ENCODE measurements at places on chromosomes 1 and 21.
A peak's percentile ranks its signal among the peaks of the same experiment; 100 is the strongest.

DNA sequence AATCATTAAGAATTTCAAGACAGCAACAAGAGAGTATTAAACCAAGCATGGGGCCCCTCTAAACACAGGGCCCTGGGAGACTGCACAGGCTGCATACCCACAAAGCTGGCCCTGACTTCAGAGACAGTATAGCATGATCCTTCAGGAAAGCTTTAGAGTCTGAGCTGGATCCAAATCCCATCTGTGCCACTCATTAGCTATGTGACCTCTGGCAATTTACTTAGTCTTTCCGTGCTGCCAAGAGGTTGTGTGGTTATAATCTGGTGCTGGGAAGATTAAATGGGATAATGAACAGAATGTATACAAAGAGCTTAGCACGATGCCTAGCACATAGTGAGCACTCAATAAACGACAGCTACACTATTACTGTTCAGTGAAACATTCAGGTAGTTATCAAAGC lies 4.0 kb downstream of the PHC2 start:
- no peak for DNase-seq

- DNase-seq = no peak
These were observed 119.4 kb upstream of the RRP15 start for GRCh38 chr1:218165701-218166114.

DNA sequence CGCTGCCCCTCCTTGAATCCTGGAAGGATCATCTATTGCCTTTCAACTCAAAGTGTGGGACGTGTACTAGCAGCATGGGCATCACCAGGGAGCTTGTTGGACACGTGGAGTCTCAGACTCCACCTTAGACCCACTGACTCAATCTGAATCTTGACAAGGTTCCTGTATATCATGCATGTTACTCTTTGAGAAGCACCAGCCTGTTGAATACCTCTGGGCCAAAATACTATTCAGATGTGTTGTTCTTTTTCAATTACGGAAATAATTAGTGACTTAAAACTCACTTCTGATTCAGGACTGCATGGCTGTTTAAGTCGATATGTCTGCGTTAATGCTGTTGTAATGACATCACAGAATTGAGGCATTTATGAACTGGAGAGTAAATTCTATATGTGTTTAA lies 70.8 kb downstream of the ST6GALNAC3 start:
- DNase-seq = no peak

DNA sequence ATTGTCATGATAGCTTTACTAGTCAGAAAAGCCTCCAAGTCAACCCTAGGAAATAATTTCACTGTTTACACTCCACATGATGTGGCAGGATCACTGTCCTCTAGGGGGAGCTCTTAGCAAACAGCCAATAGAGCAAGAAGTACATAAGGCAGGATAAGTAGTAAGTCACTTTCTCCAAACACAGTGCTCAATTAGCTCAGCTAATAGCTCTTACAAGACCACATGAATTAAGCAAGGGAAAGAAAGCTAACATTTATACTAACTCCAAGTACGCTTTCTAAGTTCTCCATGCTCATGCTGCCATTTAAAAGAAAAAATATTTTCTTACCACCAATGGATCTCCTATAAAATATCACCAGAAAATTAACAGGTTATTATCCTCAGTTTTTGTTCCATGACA lies 66.9 kb upstream of the LRIF1 start:
- peak; percentile 13 for DNase-seq

DNA sequence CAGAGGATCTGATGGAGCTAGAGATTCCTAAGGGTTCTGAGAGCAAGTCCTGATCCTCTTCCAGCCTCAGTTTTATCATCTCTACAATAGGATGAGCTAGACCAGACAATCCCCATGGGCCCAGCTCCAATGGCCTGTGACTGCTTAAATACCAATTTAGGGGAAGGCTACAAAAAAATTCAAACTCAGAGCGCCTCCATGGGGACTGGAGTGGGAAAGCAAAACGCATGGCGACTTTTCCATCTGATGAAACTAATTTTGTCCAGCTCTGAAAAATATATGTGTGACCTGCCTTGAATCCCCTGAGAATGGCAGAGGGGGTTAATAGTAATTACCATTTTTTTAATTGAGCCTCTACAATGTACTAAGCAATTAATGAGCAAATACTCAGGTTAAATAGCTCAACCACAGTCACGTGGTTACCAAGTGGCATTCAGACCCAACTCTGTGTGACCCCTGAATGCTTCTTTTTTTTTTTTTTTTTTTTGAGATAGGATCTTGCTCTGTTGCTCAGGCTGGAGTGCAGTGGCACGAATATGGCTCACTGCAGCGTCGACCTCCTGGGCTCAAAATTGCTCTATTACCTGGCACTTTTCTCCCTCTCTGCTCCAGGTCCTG lies 8.4 kb downstream of the EXTL1 start:
- no peak for DNase-seq

DNA sequence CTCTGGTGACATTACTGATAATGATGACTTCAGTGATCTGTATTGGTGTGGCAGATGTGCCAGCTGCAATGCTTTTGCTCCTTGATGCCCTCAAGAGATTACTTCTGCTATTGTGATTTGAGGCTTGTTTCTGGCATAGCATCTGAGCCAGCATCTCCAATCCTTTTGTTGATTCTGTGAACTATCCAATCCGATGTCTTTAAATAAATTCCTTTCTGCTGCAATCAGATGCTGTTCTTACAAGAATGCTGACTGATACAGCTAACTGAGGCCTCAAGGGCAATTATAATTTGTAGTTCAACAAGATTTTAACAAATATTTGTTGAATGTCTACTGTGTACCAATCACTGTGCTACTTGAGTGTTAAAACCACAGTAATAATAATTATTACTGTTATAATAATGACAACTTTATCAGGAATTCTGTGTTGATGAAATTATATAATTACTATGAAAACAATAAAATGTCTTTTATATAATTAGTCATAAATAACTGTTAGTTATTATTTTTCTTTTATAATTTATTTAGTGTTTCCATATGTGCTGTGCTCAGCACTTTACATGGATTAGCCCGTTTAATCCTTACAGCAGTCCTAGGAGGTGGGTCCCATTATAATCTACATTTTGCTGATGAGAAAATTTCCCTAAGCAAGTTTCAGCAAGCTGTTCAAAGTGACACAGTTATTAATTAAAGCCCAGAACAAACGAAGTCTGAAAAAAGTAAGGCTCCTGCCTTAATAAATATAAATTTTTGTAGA lies 308.2 kb downstream of the BRINP3 start:
- no peak for DNase-seq

DNA sequence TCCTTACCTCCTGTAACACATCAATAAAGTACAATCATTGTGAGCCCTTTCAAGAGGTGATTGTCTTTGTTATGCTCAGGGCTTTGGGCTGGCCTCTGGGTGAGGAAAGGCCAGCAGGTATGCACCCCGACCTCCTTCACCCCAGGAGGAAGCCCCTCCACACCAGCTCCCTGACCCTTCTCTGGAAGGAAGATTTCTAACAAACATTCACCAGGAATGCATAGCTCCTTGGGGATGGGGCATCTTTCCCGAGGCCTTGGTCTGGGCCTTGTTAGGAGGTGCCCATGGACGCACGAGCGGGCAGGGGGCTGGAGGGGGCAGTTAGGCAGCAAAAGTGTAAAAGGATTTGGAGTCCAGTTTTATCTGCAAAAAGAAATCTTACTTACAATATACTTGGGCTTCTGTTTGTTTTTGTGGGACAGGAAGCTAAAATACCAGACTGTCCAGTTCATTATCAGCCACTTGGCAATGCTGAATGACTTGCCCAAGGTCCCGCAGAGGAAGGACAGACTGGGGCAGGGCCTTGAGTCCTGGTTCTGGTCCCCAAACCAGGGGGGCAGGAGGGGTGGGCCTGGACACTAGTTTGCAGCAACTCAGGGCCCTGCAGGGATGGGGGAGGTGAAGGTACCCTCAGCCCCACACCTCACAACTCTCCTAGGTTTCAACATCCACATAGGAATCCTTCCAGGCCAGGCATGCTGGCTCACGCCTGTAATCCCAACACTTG lies 10.1 kb downstream of the ZC3H12A start:
- no peak for DNase-seq

DNA sequence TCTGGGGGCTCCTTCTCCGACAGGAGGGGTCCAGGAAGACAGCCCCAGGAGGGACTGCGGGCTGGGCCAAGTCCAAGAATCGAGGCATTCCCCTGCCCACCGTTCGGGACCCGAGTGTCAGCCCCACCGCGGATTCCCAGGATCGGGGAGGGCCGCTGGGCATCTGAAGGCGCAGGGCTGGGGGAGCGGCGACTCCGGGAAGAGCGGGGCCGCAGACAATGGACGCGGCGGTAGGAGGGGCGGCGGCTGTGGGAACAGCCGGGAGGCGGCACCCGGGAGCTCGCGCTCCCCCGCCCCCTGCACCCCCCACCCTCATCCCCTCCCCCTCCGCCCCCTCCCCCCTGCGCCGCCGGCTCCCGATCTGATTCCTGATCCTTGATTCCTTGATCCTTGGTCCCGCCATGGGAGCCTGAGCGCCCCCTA lies at the start of gene VANGL2:
TSS of gene VANGL2 (plus strand) at position 342 of the 423 bp plus-strand sequence. CDS start 15,274 bp downstream, outside the sequence.
- peak; percentile 9 for DNase-seq

GRCh38 chr21:44887807-44888580 lies 14.5 kb upstream of the PTTG1IP start:
- no peak for DNase-seq

- no peak for DNase-seq
These were observed 4.8 kb downstream of the MX2 start for GRCh38 chr21:41366522-41367151.

DNA sequence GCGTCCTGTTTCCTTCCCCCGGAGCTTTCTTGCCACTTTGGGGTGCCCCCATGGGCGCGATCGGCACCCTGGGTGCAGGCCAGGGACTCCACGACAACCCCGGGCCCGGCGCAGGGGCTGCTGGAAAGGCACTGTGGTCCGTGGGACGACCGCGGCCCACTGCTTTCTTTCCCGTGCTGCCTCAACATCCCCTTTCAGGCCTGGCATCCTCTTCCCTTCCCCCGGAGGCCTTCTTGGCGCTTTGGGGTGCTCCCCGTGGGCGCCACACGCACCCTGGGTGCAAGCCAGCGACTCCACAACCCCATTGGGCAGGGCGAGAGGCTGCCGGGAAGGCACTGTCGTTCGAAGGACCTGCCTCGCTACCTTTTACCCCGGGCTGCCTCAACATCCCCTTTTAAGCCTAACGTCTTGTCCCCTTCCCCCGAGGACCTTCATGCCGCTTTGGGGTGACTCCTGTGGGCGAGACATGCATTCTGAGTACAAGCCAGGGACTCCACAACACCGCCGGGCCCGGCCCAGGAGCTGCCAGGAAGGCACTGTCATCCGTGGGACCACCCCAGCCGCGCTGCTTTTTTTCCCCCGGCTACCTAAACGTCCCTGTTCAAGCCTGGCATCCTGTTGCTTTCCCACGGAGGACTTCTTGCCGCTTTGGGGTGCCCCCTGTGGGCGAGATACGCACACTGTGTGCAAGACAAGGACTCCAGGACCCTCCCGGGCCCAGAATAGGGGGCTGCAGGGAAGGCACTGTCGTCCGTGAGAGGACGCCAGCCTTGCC lies 137.8 kb downstream of the LIPI start:
- no peak for DNase-seq

GRCh38 chr1:240027059-240027462 lies 64.6 kb upstream of the FMN2 start:
- no peak for DNase-seq

- no peak for DNase-seq
These were observed 26.4 kb downstream of the CNST start for GRCh38 chr1:246592695-246593094.

- no peak for DNase-seq
These were observed 8.3 kb upstream of the RNF19B start for GRCh38 chr1:32972814-32973428.

- DNase-seq = no peak
These were observed 645.6 kb upstream of the ADGRL2 start for GRCh38 chr1:81155131-81155530.

GRCh38 chr1:115702959-115703358 lies 61.2 kb downstream of the VANGL1 start:
- DNase-seq = no peak

- no peak for DNase-seq
These were observed 239.0 kb downstream of the RHOU start for GRCh38 chr1:228974273-228974672.

- no peak for DNase-seq
These were observed 230.1 kb upstream of the MAP1LC3C start for GRCh38 chr1:242228991-242229390.

GRCh38 chr1:211515090-211516023 lies 23.4 kb upstream of the RD3 start:
- DNase-seq = peak; percentile 72

DNA sequence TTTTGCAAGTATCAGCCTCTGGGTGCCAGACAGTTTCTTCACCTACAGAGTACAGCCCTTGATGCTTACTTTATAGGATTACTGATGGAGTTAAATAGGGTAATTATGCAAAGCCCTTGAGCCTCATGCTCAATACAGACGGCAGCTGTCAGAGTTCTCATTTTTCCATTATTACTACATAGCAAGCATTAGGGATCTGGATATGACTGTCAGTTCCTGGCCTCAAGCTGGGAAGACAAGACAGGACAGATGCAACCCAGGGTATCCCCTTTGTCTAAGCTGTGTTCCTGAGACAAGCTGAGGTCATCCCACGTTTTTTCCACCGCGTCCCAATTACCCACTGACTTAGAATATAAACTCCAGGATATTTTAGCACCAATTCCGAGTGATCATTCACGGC lies 94.4 kb downstream of the SLC35F3 start:
- no peak for DNase-seq

DNA sequence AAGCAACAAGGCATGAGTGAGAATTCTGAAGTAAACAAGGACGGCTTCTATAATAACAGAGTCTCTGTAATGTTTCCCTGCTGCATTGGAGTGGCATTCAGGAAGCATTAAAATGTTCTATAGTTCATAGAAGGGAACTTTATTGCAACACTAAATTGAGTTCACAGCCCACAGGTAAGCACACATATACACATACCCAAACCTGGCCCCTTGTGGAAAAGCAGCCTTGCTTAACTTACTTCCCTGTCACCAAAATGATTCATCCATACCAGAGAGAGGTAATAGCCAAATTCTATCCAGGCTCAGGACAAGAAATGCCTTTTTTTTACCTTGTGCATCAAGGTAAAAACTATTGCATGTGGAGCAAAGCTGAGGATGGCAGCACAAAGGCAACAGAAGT lies 241.4 kb downstream of the HHIPL2 start:
- DNase-seq = no peak

DNA sequence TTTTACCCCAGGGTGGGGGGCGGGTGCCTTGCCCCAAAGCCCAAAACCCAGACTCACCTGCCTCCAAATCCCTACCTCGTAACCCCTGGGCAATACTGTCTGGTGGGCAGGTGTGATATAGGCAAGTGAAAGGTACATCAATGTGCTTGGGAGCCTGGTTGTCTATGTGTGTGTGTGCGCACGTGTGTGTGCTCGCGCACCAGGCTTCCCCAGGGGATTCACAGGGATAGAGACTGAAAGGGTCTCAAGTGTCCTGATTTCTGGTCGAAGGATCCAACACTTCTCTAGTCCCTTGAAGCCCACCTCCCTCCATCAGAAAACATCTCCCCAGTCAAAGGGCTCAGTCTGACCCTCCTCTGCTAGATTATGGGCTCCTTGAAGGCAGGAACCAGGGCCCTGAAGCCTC lies 28.9 kb upstream of the EPB41 start:
- DNase-seq = no peak

GRCh38 chr1:47594627-47595026 lies 156.8 kb downstream of the FOXD2 start:
- DNase-seq = no peak
